ENCODE measurements at places on chromosomes 5 and 9.
A peak's percentile ranks its signal among the peaks of the same experiment; 100 is the strongest.

DNA sequence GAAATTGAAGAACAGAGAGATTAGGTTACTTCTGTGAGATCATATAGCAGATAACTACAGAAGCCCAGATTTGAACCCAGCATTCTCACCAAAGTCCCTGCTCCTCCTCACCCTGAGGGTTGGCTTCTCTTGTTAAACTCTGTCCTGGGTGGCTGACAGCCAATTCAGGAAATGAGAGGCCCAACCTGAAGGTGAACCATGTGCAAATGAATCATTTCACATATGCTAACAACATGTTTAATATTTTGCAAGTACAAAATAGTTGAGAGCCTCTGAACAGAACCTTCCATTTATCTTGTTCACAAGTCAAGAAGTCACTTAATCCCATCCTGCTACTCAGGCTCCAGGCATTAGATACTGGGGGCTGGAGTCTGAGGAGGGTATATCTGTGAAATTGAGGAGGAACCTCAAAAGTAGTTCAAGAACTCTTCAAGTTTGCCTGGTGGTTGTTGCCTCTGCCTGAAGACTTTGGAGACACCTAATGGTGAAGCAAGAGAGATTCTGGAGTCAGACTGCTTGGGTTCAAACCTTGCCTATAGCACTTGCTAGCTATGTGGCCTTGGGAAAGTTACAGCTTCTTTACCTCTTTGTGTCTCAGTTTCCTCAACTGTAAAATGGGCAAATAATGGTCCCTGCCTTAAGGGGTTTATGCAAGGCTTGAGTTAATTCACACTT is 564.0 kb downstream of the PSAT1 start:
- no peak for DNase-seq

DNA sequence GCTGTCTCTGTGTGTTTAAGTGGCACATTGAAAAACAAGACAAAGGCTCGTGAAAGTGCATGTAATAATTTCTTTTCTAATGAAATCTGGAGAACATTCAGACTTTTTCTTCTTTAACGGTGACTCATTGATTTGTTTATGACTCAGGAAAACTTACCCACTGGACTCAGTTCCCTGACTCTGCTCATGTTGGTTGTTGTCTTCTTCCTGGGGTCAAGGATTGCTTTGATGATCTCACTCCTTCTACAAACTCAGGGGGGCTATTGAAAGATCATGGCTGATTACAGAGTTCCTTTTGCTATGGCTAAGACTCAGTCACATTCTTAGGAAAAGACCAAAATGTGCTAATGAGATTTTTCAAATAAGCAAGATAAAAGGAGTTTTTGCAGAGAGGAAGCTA is 141.1 kb upstream of the DAP start:
- no peak for DNase-seq

- no peak for DNase-seq
These were observed 64.3 kb upstream of the RNU6ATAC start for GRCh38 chr9:134228649-134229048.

GRCh38 chr5:122356855-122357254 is 44.8 kb downstream of the SNCAIP start:
- DNase-seq = no peak

DNA sequence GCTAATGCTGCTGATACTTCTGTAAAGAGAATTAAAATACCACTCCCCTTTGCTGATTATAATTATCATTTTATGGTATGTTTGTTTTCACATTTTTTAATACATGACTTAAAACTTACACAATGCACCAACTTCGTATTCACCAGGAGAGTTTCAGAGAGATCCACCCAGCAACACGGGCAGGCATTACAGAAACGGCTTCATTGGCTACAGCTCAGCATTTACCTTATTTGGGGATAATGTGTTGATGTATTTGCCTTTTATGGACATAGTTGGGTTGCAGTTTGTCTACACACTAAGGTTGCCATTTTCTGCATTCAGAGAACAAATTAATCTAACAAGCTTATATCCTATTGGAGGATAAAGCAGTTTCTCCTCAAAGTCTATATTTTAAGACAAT is 423.6 kb downstream of the PRDM9 start:
- no peak for DNase-seq

DNA sequence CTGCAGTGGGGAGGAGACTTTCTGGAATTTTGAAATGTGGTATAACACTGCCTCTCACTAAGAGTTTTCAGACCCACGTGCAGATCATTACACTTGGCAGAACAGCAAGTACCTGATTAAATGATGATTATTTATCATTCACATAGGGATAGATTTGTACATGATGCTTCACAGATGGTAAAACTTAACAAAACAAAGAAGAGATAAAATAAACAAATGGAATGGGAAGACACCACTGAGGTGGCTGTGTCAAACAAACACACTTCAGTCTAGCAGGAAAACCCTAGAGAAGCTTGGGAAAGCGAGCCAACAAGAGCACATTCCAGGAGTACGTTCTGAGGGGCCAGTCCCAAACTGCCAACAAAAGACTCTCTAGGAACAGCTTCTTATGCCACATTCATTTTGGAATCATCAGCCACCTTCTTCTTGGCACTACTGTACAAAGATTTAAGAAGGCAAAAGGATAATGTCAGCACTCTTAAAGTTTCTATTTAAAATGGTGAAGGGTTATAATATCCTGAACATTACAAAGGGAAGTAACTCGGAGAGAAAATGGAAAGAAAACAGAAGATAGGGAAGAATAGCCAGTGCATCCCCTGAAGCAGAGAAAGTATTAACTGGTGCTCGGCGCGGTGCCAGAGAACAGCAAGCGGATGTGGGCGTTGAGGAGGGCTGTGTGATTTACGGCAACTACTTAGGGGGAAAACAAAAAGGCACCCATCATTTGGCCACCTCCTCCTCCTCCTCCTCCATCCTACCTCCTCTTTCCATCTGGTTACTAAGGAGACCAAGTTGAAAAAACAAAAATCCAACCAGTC is 1.6 kb downstream of the MED27 start:
- peak; percentile 62 for DNase-seq
